ENCODE measurements at places on chromosomes 6 and 20.

DNA sequence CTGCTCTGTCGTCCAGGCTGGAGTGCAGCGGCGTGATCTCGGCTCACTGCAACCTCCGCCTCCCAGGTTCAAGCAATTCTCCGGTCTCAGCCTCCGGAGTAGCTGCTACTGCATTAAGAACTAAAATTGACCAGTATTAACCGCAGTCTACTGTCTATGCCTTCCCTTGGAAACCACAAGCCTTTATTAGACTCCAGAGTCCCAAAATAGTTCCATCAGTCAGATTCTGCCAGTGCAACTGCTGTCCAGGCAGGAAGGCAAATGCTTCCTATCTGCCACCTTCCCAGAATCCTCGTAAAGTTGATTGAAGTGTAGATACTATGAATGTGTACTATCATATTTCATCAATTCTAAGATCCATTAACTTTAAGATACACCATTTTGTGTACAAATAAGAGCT lies 16.7 kb downstream of the KAT14 start:
- DNase-seq = no peak

- no peak for DNase-seq
Measured at GRCh38 chr6:158793432-158793831, 25.7 kb downstream of the EZR start.

- DNase-seq = no peak
Measured at GRCh38 chr6:15735567-15736265, 72.9 kb upstream of the DTNBP1 start.

DNA sequence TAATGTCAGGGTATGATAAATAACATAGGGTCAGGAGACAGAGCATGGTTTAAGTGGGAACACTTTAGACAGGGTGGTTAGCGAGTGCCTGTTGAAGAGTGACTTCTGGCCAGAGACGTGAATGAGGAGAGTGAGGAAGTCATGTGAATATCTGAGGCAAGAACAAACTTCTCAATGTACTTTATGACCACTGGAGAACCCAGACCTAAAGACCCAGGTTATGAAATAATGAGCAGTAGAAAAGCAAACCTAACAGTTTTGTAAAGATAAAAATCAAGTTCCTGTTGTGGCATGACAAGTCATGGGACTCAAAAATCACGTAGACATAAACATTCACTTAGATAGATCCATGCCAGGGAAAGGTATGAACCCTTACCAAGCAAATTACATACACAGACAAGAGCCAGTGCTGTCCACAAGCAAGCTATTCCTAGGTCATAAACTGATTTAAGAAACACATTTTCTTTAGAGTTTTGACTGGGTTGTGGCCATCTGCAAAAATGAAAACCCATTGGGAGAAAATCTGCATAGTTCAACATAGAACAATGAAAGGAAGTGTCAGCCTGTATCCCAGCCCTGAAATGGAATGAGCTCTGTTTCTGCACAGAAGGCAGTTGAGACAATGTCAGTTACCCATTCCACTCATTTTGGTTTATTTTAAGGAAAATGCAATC lies 2.2 kb upstream of the MYCT1 start:
- DNase-seq = no peak

GRCh38 chr20:17868151-17868550 lies 100.4 kb downstream of the SNX5 start:
- no peak for DNase-seq

DNA sequence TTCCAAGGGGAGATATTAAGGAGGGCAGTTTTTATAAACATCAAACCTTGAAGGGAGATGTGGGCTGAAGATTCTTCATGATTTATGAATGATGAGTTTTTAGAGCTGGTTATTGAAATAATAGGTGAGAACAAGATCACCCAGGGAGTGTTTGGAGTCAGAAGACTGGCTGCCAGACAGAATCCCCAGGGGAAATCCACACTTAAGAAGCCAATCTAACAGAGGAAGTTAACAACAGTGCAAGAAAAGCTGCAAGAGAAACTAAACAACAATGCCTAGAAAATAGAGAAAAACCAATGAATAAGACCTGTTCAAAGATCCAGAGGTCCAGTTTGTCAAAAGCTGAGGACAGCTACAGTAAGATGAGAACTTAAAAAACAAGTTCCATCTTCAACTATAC lies 167.9 kb upstream of the MAN1A1 start:
- no peak for DNase-seq

GRCh38 chr6:35025232-35026188 lies 115.6 kb downstream of the TCP11 start:
- DNase-seq = no peak

DNA sequence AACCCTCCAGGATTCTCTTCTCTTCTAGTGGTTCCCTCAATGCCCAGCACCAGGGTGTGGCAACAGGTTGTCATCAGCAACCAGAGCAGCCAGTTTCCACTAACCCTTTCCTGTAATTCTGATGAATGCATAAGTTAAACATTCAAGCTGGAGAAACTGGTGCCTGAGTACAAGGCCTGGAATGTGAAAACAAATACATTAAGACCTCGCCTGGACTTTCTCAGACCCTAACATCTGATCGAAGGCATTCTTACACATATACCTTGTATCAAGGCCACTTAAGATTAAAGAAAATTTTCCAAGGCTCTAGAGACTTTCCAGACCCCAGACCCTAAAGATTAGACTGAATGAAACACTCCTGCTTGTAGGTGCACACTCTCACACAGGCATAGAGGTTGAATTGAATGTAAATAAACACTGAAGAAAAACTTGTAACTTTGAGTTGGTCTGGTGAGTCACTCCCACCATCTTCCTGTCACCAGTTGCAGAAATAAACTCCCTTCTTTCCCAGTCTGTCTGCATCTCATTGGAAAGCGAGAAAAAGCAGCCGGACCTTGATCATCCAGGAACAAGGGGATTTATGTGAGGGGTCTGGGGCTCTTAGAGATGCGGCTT lies 9.0 kb downstream of the LRP11 start:
- DNase-seq = no peak

- no peak for DNase-seq
Measured at GRCh38 chr20:3106658-3107463, 22.3 kb upstream of the AVP start.

- no peak for DNase-seq
Measured at GRCh38 chr20:37935435-37935834, 32.5 kb downstream of the VSTM2L start.

- no peak for DNase-seq
Measured at GRCh38 chr6:32857156-32857891, 3.3 kb downstream of the PSMB9 start.

GRCh38 chr6:108587258-108588059 lies 26.7 kb downstream of the FOXO3 start:
- no peak for DNase-seq

DNA sequence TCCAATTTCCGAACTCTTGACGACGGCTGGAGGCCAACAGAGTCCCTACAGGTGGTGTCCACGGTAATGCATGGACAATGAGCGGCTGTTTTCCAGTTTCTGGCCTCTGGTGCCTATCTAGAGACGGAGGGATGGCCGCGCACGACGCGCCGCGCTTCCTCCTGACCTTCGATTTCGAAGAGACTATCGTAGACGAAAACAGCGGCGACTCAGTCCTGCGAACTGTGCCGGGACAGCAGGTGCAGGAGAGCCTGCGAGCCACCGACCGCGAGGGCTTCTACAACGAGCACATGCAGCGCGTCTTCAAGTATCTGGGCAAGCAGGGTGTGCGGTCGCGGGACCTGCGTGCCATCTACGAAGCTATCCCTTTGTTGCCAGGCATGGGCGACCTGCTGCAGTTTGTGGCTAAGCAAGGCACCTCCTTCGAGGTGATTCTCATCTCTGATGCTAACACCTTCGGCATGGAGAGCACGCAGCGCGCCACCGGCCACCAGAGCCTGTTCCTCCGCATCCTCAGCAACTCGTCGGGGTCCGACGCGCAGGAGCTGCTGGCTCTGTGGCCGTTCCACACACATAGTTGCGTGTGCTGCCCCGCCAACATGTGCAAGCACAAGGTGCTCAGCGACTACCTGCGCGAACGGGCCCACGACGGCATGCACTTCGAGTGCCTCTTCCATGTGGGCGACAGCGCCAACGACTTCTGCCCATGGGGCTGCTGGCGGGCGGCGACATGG lies 169.4 kb downstream of the CDK19 start:
- no peak for DNase-seq

DNA sequence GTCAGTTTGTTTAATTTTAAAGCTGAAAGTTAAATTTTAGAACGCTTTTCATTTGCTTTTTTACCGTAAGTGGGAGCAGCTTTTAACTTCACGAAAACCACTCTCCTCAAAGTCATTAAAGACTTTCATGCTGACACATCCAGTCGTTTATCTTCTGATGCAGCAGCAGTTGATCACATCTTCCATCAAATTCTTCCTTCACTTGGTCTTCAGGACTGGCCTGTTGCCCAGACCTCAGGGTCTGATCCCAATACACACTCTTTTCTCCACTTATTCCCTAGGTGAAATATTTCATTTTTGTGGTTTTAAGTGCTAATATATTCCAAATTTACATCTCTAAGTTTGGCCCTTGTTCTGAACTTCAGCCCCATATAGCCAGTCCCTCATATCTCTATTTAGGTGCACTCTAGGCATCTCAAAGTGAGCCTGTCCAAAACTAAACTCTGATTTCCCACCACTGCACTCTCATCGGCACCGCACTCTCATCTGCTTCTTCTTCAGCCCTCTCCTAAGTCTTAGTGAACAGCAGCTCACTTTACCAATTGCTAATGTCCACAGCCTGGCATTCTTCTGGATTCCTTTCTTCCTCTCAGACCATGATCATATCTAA lies 20.4 kb downstream of the AFDN start:
- no peak for DNase-seq

GRCh38 chr6:127202676-127203075 lies 64.0 kb upstream of the RNF146 start:
- DNase-seq = no peak

DNA sequence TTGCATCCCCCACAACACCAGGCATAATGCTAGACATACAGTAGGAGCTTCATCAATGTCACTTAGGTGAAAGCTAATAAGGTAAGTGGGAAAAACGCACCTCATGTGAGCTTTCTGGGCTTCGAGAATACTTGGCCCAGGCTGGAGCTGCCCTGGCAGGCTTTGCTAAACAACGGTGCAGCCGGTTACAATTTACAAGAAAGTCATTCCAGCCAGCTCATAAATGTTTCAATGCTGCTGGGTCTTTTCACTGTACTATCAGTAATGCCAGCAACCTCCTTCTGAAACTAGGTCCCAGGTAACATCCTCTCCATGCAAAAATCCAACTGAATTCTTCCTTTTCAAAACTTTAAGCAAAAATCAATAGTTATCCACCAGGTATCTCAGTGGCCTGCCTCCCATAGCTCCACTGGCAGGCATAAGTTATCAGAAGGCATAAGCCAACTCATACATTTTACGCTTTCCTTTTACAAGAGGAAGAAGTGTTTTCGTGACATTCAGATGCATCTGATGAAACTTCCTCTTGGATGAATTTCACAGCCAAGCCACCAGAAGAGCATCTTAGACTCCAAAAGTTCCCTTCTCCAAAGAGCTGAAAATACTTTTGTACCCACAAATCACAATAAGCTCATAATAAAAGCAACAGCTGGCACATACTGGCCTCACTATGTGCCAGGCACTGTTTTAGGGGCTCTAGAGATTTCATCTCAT lies 56.3 kb downstream of the RTN4IP1 start:
- no peak for DNase-seq

- no peak for DNase-seq
Measured at GRCh38 chr6:37654727-37655500, 42.8 kb downstream of the MDGA1 start.

- no peak for DNase-seq
Measured at GRCh38 chr6:138310294-138310693, 67.4 kb upstream of the SMIM28 start.

- no peak for DNase-seq
Measured at GRCh38 chr6:161890133-161890831, 616.4 kb upstream of the AGPAT4 start.

GRCh38 chr6:98486057-98486456 lies 348.3 kb upstream of the POU3F2 start:
- no peak for DNase-seq

- no peak for DNase-seq
Measured at GRCh38 chr6:45132059-45132458, 196.1 kb upstream of the RUNX2 start.

- no peak for DNase-seq
Measured at GRCh38 chr6:166121726-166122125, 45.9 kb downstream of the TBXT start.

- DNase-seq = no peak
Measured at GRCh38 chr6:68726992-68727391, 91.9 kb downstream of the ADGRB3 start.

DNA sequence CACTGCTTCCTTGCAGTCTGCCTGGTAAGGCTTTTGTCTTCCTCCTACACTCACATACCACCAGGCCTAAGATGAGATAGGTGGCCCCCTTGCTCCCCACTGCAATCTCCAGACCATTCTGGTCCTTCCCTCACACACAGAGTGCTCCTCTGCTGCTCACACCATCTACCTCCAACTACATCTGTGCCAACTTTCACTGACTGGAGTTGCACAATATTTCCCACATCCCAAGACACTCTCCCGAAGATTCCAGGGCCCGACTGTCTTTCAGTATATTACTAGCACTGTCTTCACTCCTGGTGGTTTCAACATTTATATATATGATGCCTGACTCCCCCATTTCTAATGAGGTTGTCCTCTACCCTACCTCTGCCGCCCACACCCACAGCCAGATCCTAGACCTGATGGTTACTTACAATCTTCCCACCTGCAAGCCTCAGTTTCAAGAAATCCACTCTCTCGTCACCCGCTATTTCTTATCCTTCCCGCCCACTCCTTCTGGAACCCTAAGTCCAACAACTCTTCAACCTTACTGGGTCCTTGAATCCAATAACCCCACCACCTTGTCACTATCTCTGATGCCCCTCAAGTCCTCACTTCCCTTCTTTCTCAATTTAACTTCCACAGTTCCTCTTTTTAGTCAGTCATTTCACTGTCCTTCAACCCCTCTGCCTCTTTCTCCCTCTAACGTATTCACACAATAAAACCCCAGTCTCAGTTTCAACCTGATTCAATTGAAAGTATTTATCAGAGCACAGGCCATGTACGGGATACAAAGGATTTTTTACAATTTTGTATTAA lies 21.6 kb downstream of the RALGAPA2 start:
- no peak for DNase-seq

DNA sequence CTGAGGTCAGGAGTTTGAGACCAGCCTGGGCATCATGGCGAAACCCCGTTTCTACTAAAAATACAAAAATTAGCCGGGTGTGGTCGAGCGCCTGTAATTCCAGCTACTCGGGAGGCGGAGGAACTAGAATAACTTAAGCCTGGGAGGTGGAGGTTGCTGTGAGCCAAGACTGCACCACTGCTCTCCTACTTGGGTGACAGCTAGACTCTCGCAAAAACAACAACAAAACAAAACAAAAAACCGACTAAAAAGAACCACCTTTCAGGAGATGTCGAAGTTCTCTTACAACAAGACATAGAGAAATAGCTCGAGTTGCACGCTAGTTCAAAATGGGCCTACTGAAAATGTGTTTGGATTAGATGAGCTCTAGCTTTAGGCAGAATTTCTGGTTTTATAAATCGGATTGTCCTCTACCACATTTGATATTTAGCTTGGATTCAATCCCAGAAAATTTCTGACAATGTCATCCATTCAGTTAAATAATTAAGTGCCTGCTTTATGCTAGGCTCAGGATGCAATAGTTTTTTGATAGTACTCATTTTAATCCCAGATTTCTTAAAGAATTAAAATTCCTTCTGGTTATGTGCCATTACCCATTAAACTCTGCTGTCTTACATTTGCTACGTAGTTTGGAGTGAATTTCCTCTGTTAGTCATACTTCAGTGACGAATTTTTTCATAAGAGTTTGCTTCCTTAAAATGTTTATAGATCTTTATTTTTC lies 137.5 kb upstream of the SHLD1 start:
- no peak for DNase-seq
